ENCODE measurements at places on chromosomes 6 and 20.
A peak's percentile ranks its signal among the peaks of the same experiment; 100 is the strongest.

GRCh38 chr6:9499709-9500108 is 915.2 kb downstream of the TFAP2A start:
- no peak for DNase-seq

DNA sequence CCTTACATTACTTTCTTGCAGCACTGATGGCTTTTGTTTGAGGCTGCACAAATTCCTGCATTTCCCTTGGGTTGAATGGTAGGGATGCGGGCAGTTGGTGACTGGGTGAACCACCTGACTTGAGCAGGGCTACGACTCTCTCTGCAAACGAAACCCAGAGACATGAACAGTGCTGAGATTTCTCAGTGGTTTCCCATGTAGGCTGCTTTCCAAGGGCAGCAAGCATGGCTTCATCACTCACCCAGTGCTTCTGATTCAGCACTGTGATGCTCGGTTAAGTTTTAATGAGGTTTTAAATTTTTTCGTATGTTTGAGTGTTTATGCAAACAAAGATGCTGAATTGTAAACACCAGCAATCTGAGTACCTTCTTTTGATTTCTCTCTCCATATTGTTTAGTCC is 127.2 kb downstream of the MTHFD1L start:
- no peak for DNase-seq

- no peak for DNase-seq
Measured at GRCh38 chr6:65461121-65461520, 245.9 kb downstream of the EYS start.

- no peak for DNase-seq
Measured at GRCh38 chr6:116764961-116765841, at the start of gene FAM162B. TSS of gene FAM162B (minus strand) at chr6:116765719. CDS start at chr6:116765576, 143 bp downstream.

GRCh38 chr6:788058-788457 is 95.1 kb upstream of the EXOC2 start:
- no peak for DNase-seq

DNA sequence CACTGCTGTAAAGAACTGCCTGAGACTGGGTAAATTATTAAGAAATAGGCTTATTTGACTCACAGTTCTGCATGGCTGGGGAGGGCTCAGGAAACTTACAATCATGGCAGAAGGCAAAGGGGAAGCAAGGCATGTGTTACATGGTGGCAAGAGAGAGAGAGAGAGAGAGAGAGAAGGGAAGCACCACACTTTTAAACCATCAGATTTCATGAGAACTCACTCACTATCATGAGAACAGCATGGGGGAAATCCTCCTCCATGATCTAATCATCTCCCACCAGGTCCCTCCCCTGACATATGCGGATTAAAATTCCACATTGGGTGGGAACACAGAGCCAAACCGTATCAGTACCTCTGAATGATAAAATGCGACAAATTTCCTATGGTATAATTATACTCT is 203.9 kb upstream of the MARCKS start:
- DNase-seq, result no peak

DNA sequence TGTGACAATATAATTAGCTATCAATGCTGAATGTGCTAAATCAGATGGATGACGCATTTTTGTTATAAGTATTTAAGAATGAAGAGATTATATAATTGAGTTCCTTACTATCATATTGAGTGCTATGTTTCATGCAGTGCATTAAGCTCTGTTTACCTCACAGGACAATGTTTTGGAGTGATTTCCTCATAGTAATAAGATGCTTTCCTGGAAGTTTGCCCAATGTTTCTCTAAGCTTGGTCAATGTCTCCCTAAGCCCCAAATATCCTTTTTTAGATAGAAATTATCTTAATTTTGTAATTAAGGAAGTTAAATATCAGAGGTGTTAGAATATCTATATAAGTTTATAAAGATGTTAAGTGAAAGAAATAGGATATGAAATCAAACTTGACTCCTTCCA is 489.6 kb downstream of the MMUT start:
- no peak for DNase-seq

GRCh38 chr6:89475101-89475500 is 42.1 kb downstream of the ANKRD6 start:
- no peak for DNase-seq

DNA sequence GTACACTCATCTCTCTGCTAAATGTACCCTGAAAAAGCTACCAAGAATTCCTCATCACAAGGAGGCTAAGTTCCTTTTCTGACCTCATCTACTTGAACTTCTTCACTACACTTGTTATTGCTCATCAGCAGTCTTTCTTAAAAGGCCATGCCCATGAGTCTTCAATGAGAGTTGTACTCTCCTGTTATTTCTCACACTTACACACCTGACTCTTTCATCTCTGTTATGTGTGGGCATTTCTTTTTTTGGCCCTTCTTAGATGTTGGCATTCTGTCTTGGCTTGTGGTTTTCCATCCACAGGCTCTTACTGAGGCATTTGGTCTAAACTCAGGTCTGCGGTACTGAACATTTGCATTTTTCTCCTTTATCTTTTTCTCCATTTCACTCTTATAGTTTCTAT is 10.7 kb upstream of the SLC17A1 start:
- DNase-seq, result no peak

DNA sequence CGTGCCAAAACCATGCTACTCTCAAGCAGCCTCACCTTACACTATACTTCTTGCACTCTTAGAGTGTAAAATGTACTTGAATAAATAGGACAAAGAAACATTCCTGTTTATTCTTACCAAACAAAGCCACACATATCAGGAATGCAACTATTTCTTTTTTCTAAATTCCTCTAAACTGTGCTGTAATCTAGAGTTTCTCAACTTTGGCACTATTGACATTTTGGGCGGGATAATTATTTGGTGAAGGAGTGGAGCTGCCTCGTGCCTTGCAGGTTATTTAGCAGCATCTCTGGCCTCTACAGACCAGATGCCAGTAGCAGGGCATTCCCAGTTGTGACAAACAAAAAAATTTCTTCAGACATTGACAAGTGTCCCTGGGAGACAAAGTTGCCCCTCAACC is 86.9 kb downstream of the PHACTR1 start:
- DNase-seq, result no peak

DNA sequence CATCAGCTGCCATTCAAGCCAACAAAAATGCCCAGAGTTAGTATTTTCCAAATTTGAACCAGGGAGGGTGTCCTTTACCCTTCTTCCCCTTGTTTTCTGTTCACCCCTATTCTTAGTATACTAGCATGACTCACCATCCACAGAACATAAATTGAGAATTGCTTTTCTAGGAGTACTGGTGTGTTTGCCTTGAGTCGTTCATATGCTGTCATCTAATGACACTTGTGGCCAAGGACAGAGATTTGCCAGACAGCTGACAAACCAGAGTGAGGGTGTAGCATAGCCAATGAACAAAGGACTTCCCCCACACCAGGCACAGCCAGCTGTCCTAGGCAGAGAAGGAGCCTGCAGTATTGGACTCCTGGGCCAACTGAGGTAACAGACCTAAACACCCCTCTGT is 62.2 kb downstream of the FILIP1 start:
- no peak for DNase-seq

- no peak for DNase-seq
Measured at GRCh38 chr6:3565291-3565690, 108.4 kb upstream of the SLC22A23 start.

DNA sequence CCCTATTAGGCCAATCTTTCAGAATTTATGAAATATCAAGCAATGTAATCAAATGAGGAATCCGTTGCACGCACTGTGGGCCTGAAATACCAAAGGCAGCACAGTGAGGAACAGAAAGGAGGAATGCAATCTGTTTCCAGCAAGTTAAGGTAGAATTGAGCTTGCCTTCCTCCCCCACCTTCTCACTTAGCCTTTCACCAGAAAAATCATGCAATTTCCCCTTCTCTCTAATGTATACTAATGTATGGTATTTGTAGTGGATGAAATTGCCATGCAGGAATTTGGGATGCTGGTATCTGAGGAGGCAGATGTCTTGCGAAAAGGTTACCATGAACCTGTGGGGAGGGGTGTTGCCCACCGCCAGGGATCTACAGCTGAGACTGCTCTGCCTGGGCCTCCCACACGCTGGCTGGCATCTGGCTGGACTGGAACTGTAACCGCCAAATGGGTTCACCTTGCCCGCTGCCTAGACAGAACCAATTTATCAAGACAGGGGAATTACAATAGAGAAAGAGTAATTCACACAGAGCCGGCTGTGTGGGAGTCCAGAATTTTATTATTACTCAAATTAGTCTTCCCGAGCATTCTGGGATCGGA is 222.4 kb upstream of the MYLIP start:
- no peak for DNase-seq

GRCh38 chr6:33694401-33694931 is 17.0 kb downstream of the UQCC2 start:
- DNase-seq, result peak; percentile 72

DNA sequence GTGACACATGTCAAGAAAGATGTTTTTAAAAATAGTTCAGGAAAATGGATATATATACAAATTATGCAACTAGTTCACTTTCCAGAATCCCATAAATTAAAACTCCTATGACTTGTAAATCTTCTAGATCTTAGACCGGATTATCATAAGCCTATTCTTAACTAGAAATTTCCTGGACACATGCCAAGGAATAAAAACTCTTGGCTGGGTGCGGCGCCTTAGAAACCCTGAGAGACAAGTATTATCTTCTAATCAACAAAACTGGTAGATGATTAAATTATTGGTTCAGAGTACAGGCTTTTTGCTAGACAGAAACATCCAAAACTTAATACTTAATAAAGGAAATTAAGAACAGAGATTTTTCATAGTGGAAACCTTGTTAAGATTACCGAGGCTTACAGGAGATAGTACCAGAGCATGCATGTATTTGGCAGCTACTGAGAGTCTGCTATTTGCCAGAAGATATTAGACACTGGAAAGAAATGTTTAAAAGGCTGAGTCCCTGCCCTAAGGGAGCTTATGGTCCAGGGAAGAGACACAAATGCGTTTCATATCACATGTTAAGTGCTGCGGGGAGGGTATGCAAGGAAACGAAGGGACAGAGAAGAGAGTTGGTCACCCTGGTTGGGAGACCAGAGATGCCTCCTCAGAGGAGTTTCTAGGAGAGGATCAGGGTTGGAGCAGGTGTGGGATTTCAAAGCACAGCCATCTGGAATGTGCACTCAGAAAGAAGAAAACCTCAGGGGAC is 46.5 kb upstream of the IFNGR1 start:
- no peak for DNase-seq

DNA sequence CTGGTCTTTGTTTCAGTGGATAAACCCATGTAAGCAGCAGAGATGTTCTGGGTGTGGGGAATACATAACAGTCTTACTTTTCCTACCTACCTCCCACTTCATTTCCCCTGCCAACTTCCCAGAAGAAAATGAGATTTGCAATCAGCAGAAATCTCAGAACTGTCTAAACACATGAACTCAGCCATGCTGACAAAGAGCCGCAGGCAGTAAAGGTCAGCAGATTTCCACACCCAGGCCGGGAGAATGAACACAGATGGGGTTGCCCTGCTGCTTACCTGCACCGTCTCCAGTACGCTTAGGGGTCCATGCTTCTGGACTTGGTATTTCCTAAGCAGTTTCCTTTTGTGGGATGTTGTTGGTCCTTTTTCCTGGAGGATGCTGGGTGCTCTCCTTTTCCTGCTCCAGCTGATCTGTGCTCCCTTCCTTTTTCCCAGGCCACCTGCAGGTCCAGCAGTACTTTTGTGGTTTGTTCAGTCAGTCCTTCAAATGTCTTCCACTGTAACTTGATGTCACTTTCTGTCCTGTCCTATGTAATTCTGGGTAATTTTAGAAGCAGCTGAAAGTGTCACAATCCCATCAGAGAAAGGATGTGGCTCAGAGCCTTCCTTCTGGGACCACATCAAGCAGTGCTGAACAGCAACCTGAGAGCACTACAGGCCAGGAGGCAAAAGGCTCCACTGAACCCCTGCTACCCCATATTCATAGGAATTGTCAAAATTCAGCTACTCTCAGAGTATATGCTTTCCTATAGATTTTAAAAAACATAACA is 129.0 kb downstream of the CEP57L1 start:
- no peak for DNase-seq

GRCh38 chr20:2659547-2659946 is 4.5 kb downstream of the IDH3B start:
- no peak for DNase-seq

DNA sequence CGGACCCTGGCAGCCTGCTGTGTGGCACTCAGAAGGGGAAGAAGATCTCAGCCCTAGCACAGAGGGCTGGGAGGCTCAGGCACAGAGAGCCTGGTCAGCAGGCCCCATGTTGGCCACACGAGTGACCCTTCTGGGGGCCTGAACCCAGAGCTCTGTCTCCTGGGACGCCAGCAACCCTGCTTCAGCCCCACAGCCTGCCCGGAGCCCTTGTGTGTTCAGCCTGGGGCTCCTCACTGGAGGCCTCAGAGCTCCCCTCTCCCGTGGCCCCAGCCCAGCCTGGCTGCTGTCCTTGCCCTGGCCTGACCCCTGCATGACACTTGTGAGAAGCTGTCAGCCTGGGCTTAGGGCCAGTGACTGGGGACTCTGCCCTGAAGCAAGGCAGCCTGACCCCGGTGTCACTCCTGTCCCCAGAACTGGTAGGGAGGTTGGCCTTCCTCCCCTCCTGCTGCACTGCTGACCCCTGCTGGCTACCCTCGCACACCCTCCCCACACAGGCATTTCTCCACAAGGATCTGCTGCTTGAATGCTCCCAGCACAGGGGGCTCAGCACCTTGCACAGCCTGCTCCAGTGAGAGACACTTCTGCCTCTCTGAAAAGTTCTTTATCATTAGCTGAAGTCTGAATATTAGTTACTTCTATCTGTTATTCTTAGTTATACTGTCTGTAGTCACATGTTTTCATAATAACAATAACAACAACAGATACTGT is 15.4 kb upstream of the IP6K3 start:
- DNase-seq, result no peak

GRCh38 chr6:167005350-167006159 is 6.4 kb downstream of the CEP43 start:
- DNase-seq, result no peak

- no peak for DNase-seq
Measured at GRCh38 chr6:35016502-35017321, 124.4 kb downstream of the TCP11 start.

DNA sequence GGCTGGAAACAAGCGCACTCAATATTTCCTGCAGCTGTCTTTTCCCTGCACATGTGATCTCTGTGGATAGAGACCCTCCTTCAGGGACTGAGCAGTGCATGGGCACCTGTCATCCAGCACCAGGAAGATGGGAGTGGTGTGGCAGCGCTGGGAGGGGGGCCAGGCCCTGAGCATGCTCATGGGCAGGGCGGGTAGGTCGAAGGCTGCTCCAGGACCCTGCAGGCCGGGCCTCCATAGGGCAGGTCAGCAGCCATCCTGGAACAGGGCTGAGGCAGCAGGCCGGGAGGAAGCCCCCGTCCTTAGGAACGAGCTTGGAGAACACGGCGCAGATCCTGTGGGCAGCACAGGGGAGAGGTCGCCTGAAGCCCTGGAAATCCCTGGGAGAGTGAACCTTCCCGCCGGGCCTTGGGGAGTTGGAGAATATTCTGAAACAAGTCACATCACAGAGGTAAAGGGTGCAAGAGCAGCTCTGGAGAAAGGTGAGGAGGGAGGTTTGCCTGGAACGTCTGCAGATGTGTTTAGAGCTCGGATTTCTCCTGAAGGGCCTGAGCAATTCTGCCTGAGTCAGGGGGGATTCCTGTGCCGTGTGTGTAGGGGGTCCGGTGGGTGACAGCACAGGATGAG is 133.2 kb downstream of the SMOC2 start:
- no peak for DNase-seq

Data from Panc1 (cell line).